ENCODE measurements at places on chromosomes 2 and 18. TPM values are rescaled to one million over a fixed set of nuclear protein-coding genes. Genes with fewer than 3 reads are reported as not detected.
A peak's percentile ranks its signal among the peaks of the same experiment; 100 is the strongest.

DNA sequence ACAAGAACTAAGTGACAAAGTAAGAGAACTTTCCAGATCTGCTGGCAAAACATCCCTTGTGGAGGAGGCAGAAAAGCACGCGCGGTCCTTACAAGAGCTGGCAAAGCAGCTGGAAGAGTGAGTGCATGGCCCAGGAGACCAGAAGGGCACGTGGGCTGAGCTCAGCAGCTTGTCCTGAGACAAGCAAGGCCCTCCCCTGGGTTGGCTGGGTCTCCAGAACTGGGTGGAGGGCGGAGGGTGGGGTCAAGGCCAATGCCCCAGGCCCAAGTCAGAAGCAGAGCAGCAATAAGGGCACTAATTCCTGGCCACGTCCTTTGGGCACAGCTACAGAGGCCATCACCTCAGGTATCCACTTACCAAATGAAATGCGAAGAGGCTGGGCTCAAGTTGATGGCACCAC, 110.6 kb upstream of the TTC39C start:
- no peak for DNase-seq

SFTPB gene
- polyA plus RNA-seq: not detected

- no peak for DNase-seq
Observed at GRCh38 chr2:186771850-186772463, 77.0 kb downstream of the ZSWIM2 start.

GRCh38 chr2:149653831-149654445, 66.4 kb upstream of the MMADHC start:
- DNase-seq: no peak

RBKS gene
- 1.1 TPM for polyA plus RNA-seq

- DNase-seq: peak; percentile 16
Observed at GRCh38 chr2:20526160-20526559, 79.3 kb downstream of the RHOB start.

GNAL gene
- 0.11 TPM for polyA plus RNA-seq

DNA sequence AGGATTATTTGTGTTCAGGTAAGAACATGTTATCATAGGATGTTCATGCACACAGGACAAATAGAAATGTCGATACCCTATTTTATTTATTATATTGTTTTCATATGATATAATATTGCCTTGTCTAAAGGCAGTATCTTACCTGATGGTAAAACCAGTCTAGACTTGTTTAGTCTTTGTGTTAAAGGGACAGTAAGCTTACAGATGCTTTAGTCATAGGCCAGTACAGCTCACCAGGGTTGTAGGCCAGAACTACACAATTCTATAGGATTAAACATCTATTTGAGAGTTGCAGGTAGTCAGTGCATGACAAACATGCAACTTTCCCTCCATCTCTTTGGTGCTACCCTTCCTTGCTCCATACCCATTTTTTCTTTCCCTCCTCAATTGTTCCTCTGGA, 158.5 kb downstream of the GALNT3 start:
- no peak for DNase-seq

- no peak for DNase-seq
Observed at GRCh38 chr18:7349181-7349837, 118.4 kb downstream of the LRRC30 start.

GRCh38 chr18:22981274-22982133, 48.4 kb downstream of the RBBP8 start:
- no peak for DNase-seq

- DNase-seq: no peak
Observed at GRCh38 chr18:48698707-48699106, 159.9 kb downstream of the CTIF start.

DNA sequence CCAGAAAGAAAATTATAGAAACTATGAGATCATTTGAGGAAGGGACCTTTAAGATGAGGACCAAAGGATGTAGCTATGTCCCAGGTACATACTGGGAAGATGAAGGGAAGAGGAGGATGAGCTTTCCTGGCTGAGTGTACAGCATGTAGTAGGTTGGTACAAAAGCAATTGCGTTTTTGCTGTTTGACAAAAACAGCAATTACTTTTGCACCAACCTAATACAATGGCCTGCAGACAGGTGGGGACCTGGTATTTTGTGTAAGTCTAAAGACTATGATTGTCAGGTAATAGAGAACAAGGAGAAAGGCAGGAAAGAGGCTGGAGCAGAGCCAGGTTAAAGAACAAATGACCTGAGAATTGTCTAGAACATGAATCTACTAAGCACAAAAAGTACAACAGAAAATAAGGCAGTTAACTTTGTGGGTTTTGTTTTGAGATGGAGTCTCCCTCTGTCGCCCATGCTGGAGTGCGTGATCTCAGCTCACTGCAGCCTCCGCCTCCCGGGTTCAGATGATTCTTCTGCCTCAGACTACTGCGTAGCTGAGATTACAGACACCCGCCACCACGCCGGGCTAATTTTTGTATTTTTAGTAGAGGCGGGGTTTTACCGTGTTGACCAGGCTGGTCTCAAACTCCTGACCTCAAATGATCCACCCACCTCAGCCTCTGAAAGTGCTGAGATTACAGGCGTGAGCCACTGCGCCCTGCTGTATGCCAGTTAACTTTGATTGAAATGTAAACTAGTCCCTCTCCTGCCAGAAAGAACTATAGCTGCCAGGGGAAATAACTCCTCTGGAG, 3.2 kb upstream of the TGOLN2 start:
- no peak for DNase-seq

TUBA3E gene
- polyA plus RNA-seq: not detected

GRCh38 chr2:71130905-71131244, 441 bp downstream of the MPHOSPH10 start:
- peak; percentile 10 for DNase-seq

DNA sequence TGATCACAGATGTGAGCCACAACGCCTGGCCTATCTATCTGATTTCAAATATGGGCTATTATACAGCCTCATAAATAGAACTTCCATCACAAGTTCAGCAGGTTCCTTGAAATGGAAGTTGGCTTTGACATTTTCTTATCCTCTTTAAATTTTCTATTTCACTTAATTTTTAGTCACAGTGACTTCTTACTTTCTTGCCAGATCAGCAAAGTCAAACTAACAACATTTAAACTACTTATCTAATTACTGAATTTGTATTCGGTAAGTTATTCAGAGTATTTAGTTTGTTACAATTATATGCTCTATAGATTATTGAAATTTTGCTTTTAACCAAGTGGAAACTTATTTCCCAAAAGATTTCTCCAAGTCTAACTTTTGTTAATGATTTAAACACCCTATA, 108.2 kb downstream of the BAZ2B start:
- DNase-seq: no peak

Data from IMR-90 (cell line).